Activated CD8-positive, alpha-beta memory T cell treated with anti-CD3 and anti-CD28 coated beads, Interleukin-2, amount 10 ng/mL, durations not matched to agents 7 days and 5 days (primary cell): ENCODE measurements at places on chromosomes 5 and 9. TPM values are rescaled to one million over a fixed set of nuclear protein-coding genes. Genes with fewer than 3 reads are reported as not detected.

The NEUROG1 gene
- total RNA-seq = not detected

The DMRTA1 gene
- not detected for total RNA-seq

The SUSD3 gene
- total RNA-seq = 40.1 TPM

The SPINK5 gene
- not detected for total RNA-seq

The LYRM7 gene
- 15.4 TPM for total RNA-seq

GRCh38 chr5:68306361-68307014 lies 90.9 kb downstream of the PIK3R1 start:
- H3K27me3 ChIP-seq = no peaks in the 10 kb centered on the region
- peaks cover 30% of the 10 kb centered on the region for H3K4me1 ChIP-seq
- peaks cover 10% of the 10 kb centered on the region for H3K36me3 ChIP-seq
- no peak for DNase-seq

- peaks cover 15% of the 10 kb centered on the region for H3K27me3 ChIP-seq
- H3K4me1 ChIP-seq = no peaks in the 10 kb centered on the region
- H3K27ac ChIP-seq = no peak overlapping the region
- no peaks in the 10 kb centered on the region for H3K36me3 ChIP-seq
- H3K4me3 ChIP-seq = no peak overlapping the region
- no peak for DNase-seq
These were observed 19.1 kb downstream of the LHX3 start for GRCh38 chr9:136185596-136186366.

DNA sequence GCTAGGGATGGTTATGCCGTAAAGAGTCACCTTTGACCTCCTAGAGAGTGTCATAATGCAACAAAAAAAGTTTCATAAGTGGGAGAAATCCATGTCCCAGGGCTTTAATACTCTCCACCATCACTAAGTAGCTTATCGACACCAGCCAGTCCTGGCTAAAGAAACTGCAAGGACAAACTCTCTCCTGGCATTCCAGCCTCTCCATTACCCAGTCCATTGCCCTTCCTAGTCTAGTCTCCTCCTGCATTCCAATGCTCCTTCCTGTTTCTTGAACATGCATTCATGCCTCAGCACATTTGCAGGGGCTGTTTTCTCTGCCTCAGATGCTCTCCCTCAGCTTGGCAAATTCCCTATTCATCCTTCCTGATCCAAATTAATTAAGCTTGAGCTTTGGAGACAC lies 364.1 kb downstream of the BRINP1 start:
- H3K36me3 ChIP-seq = no peaks in the 10 kb centered on the region
- H3K4me3 ChIP-seq = no peak overlapping the region
- H3K27ac ChIP-seq = no peak overlapping the region
- no peaks in the 10 kb centered on the region for H3K27me3 ChIP-seq

DNA sequence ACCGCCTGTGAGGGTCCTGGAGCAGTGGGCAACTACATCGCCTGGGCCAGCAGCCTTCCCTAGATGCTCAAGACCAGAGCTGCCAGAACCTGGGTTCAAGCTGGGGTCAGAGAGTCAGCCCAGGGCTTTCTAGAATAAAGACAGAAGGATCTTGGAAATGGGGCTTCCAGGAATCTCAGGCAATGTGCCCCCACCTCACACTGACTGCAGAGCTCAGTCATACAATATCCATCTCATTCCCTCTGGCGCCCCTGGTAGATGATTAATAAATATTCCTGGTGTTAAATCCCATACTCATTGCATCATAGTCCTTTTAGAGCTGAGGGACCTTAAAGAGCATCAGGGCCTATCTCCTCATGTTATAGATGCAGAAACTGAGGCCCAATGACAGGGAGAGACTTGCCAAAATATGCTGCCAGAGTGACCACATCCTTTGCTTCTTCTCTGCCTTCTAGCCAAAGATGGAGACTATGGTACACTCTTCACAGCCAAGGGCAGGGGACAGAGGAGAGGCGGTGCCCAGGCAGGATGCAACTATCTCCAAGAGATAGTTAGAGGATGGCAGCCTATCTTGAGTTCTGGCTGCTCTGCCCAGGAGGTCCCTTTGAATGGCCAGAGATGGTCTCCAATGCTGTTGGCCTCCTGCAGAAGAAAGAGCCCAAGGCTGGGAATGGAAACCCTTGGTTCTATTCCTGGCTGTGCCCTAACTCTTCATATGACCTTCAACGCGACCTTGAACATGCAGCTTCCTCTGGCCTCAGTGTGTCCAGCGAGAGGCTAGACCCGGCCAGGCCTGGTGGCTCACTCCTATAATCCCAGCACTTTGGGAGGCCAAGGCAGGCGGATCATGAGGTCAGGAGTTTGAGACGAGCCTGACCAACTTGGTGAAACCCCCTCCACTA lies 36.2 kb upstream of the IL17B start:
- peaks cover 10% of the 10 kb centered on the region for H3K27me3 ChIP-seq
- DNase-seq = no peak
- no peaks in the 10 kb centered on the region for H3K36me3 ChIP-seq
- H3K4me1 ChIP-seq = no peaks in the 10 kb centered on the region

DNA sequence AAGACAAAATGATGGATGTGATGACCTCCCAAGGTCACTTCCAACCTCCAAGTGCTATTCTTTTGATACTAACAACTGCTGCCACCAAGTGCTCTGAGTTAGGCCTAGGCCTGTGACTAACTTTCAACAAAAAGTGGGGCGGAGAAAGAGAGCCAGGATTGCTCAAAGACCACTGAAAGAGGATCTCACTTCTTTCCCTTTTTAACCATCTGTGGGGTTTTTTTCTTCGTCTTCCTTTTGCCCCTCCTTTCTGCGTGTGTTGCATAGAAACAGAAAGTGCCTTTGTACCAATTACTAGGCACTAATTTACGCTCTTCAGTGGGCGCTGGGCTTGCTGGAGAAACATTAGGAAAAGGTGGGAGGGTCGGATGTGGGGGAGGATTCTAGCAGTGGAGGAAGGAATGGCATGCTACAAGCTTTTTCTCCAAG lies 8.0 kb downstream of the KLF9 start:
- H3K36me3 ChIP-seq = peaks cover 5% of the 10 kb centered on the region
- DNase-seq = peak; percentile 63
- peak overlapping the region; percentile 68 for H3K4me3 ChIP-seq
- peak overlapping the region; percentile 92 for H3K27ac ChIP-seq

DNA sequence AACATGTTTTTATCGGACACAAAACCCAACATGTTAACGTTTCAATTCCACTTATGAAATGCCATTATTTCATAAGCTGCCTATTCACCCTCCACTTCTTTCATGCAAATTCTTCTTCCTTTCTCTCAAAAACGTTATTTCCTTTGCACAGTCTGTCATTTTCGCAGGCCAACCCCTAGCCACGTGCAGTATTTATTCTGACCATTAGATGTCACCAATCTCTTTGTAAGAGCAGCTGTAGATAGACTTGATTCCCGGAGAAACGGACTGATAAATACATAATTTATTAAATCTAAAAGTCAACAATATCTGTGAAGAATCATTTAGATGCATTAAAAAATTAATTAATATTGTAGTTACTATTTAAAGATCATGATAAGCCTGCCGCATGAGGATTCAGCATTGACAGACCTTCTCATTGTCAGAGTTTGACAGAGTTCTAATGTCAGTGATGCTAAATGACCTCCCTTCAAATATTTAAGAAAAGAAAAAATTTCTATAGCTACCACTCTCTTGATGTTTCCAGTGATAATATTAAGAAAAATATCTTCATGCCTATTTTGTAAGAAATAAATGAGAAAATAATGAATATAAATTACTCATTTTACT lies 933.6 kb downstream of the CDH12 start:
- no peaks in the 10 kb centered on the region for H3K27me3 ChIP-seq
- H3K27ac ChIP-seq = no peak overlapping the region

- peaks cover 25% of the 10 kb centered on the region for H3K27me3 ChIP-seq
- H3K4me1 ChIP-seq = no peaks in the 10 kb centered on the region
- H3K27ac ChIP-seq = no peak overlapping the region
- no peaks in the 10 kb centered on the region for H3K36me3 ChIP-seq
- H3K4me3 ChIP-seq = no peak overlapping the region
These were observed 113.1 kb upstream of the PCSK1 start for GRCh38 chr5:96546120-96546519.

- no peaks in the 10 kb centered on the region for H3K4me1 ChIP-seq
- peaks cover 13% of the 10 kb centered on the region for H3K27me3 ChIP-seq
- no peak for DNase-seq
- no peak overlapping the region for H3K27ac ChIP-seq
- no peak overlapping the region for H3K4me3 ChIP-seq
- H3K36me3 ChIP-seq = no peaks in the 10 kb centered on the region
These were observed 187.6 kb upstream of the S1PR3 start for GRCh38 chr9:88803546-88804253.

- no peak for DNase-seq
- no peak overlapping the region for H3K27ac ChIP-seq
- H3K4me3 ChIP-seq = no peak overlapping the region
- no peaks in the 10 kb centered on the region for H3K27me3 ChIP-seq
These were observed 188.3 kb downstream of the AGTPBP1 start for GRCh38 chr9:85553475-85553874.

- no peak overlapping the region for H3K27ac ChIP-seq
- no peaks in the 10 kb centered on the region for H3K4me1 ChIP-seq
- H3K27me3 ChIP-seq = no peaks in the 10 kb centered on the region
- H3K4me3 ChIP-seq = no peak overlapping the region
- no peak for DNase-seq
These were observed 110.1 kb downstream of the MED27 start for GRCh38 chr9:131969469-131969989.

- H3K27ac ChIP-seq = no peak overlapping the region
- DNase-seq = no peak
- H3K27me3 ChIP-seq = no peaks in the 10 kb centered on the region
These were observed 52.8 kb downstream of the VAV2 start for GRCh38 chr9:133939171-133939785.
